Activated T-helper 17 cell treated with anti-CD3 and anti-CD28 coated beads, Interleukin-2, amount 50 U/mL, for 72 hours (primary cell): ENCODE measurements at places on chromosomes 11 and 22. TPM values are rescaled to one million over a fixed set of nuclear protein-coding genes. Genes with fewer than 3 reads are reported as not detected.

DNA sequence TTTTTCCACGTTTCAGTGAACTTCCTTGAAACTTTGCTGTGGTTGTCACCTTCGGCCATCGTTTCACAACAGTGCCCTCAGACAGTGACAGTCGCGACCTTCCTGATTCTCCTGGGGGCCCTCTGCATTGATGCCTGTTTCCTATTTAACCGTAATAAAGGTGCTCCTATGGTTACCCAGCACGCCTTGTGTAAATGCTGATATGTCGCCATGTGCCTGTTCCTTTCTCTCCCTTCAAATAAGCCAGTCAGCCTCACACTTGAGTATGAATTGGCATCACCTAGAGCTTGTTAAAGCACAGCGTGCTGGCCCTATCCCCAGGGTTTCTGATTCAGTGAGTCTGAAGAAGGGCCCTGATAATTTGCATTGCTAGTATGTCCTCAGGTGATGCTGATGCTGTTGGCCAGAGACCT is 104.8 kb downstream of the MICAL2 start:
- ATAC-seq = no peak

- no peak for ATAC-seq
Measured at GRCh38 chr11:135008001-135008405, 596.0 kb upstream of the B3GAT1 start.

DNA sequence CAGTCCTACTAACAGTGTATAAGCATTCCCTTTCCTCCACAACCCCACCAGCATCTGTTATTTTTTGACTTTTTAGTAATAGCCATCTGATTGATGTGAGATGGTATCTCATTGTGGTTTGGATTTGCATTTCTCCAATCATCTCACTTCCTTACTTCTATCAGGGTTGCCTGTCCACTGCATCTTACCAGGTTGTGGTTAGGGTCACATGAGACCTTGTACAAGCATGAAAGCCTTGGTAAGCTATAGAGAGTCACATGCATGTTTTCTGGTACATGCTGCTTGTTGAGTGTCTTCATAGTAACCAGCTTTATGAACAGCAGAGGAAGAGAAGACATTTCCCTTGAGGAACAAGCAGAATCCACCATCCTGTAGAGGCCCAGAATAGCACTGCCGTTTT is 102.9 kb upstream of the PAX6 start:
- ATAC-seq = no peak

GRCh38 chr22:32691101-32691500 is 110.4 kb upstream of the TIMP3 start:
- ATAC-seq = no peak

MRE11 gene
- 51.1 TPM for total RNA-seq

GRCh38 chr11:31106326-31106725 is 263.2 kb downstream of the DCDC1 start:
- ATAC-seq = no peak

DNA sequence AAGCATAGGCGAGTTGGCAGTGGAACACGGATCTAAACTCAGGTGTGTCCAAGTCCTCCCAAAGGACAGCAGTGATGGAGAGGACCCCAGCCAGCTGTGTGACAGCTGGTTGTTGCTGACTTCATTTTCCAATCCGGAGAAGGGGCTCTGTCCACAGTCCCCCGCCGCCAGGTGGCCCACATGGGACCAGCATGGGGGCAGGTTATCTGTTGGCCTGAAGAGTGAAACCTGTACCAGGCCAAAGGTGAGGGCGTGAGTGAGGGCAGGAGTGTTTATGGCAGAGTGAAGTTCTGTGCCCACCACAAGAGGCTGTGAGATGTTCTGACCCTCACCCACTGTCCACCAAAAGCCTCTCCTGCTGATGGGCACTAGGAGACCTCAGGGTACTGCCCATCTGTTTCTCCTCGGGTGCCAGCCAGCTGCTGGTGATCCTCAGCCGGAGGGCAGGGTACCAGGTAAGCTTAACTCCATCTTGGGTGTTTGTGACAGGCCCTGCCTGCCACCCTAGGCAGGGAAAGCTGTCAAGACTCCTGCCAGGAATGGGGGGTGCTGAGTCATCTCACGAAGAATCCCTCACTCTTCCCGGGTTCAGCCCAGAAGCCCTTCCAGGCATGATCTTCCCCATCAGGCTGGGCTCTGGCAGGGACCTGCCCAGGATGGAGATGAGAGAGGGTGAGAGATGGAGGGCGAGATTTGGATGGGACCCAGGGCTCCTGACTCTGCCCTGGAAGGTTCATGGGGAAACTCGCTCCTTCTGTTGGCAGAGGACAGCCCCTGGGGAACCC is 15.5 kb upstream of the TAB1 start:
- ATAC-seq = no peak

- ATAC-seq = no peak
Measured at GRCh38 chr11:32153747-32154146, 62.9 kb downstream of the RCN1 start.
